Upper lobe of right lung (tissue), 1 donor: ENCODE measurements at places on chromosomes 2 and 18. TPM values are rescaled to one million over a fixed set of nuclear protein-coding genes. Genes with fewer than 3 reads are reported as not detected.
A peak's percentile ranks its signal among the peaks of the same experiment; 100 is the strongest.

Gene ARMC9
- total RNA-seq = 37.1 TPM

DNA sequence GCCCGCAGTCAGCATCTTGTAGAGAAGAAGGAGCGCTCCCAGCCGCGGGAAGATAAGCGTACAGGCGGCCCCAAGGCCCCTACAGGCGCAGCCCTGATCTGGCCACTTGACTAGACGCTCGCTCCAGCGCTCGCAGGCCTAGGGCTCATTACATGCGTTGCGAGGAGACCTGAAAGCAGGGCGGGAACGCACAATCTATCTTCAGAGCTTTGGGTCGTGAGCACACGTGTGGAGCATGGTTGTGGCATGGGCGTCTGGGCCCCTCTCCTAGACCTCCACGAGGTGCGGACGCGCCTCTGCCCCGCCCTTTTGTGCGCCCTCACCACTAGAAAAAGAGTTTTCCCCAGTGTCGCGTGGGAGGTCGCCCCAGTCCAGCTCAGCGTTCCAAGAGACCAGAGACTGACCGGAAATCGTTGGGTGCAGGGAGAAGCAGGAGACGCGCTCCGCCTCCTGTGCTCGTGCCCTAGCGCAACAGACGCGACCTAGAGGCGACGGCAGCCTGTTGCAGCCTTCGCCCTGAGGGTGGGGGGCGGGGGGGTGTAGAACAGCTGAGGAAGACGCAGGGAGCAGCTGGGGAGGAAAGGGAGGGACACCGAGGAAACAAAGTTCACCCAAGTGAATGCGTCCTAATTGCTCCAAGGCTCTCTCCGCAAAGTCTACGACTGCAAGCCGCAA is 12.6 kb downstream of the NR4A2 start:
- H3K36me3 ChIP-seq = no peaks in the 10 kb centered on the region
- peak; percentile 82 for DNase-seq
- peaks cover 23% of the 10 kb centered on the region for H3K4me1 ChIP-seq
- H3K27ac ChIP-seq = peak overlapping the region; percentile 27

DNA sequence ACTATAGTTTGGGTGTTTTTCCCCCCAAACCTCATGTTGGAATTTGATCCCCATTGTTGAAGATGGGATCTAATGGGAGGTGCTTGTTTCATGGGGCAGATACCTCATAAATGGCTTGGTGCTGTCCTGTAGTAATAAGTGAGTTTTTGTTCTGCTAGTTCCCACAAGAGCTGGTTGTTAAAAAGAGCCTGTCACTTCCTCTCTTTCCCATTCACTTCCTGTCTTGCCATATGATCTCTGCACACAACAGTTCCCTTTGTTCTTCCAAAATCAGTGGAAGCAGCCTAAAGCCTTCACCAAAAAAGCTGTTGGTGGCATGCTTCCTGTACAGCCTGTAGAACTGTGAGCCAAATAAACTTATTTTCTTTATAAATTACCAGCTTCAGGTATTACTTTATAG is 768.2 kb upstream of the VRK2 start:
- H3K27me3 ChIP-seq = no peaks in the 10 kb centered on the region
- no peaks in the 10 kb centered on the region for H3K4me1 ChIP-seq
- no peak overlapping the region for H3K27ac ChIP-seq
- H3K36me3 ChIP-seq = no peaks in the 10 kb centered on the region

GRCh38 chr18:46481048-46481846 is 175.8 kb downstream of the LOXHD1 start:
- H3K4me3 ChIP-seq = no peak overlapping the region
- H3K4me1 ChIP-seq = no peaks in the 10 kb centered on the region
- no peaks in the 10 kb centered on the region for H3K27me3 ChIP-seq
- DNase-seq = no peak
- no peaks in the 10 kb centered on the region for H3K36me3 ChIP-seq

DNA sequence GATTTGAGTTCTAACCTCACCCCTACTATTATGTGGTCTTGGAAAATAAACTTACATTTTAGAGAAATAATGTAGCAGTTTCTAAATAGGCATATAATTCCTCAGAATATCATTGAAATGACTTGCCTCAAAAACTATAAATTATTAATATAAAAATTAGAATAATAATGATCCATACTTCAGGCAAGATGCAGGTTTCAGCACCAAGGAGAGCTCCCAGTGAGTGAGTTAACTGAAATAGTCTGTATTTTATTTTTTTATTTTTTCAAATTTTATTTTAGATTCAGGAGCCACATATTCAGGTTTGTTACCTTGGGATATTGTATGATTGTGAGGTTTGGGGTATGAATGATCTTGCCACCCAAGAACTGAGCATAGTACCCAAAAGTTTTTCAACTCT is 472.2 kb upstream of the DCC start:
- H3K4me1 ChIP-seq = no peaks in the 10 kb centered on the region
- no peaks in the 10 kb centered on the region for H3K36me3 ChIP-seq
- H3K4me3 ChIP-seq = no peak overlapping the region
- H3K27me3 ChIP-seq = no peaks in the 10 kb centered on the region

GRCh38 chr2:46858702-46859090 is 56.9 kb downstream of the MCFD2 start:
- H3K27ac ChIP-seq = no peak overlapping the region
- no peaks in the 10 kb centered on the region for H3K36me3 ChIP-seq
- no peak for DNase-seq
- no peak overlapping the region for H3K4me3 ChIP-seq
- peaks cover 21% of the 10 kb centered on the region for H3K4me1 ChIP-seq

DNA sequence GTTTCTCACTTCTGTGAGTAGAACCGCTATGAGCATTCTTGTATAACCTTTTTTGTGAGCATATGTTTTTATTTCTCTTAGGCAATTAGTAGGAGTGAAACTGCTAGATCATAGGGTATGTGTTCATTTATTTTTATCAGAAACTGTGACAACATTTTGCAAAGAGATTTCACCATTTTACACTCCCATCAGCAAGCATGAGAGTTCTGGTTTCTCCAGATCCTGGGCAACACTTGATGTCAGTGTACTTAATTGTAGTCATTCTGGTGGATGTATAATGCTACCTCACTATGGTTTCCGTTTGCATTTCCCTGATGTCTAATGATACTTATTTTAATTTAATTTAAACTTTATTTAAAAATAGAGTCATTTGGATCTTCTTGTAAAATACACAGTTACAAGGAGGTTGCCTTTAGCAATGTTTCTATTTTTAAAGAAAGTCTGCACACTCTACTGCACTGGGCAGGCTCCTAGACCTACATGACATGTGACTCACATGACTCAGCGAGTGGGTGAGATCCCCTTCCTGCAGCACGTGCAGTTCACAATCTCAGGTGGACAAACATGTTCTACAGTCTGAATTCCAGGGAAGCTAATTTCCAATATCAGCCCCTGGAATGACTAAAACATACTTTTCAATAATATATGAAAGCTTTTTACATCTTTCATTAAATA is 127.0 kb upstream of the BCL2L11 start:
- no peaks in the 10 kb centered on the region for H3K36me3 ChIP-seq
- no peak overlapping the region for H3K4me3 ChIP-seq
- no peaks in the 10 kb centered on the region for H3K27me3 ChIP-seq
- no peak for DNase-seq
- peak overlapping the region; percentile 24 for H3K27ac ChIP-seq

- peaks cover 22% of the 10 kb centered on the region for H3K4me1 ChIP-seq
- H3K27ac ChIP-seq = peak overlapping the region; percentile 1
- DNase-seq = no peak
- H3K36me3 ChIP-seq = peaks cover 25% of the 10 kb centered on the region
Observed at GRCh38 chr2:29130295-29130694, 15.1 kb downstream of the CLIP4 start.

DNA sequence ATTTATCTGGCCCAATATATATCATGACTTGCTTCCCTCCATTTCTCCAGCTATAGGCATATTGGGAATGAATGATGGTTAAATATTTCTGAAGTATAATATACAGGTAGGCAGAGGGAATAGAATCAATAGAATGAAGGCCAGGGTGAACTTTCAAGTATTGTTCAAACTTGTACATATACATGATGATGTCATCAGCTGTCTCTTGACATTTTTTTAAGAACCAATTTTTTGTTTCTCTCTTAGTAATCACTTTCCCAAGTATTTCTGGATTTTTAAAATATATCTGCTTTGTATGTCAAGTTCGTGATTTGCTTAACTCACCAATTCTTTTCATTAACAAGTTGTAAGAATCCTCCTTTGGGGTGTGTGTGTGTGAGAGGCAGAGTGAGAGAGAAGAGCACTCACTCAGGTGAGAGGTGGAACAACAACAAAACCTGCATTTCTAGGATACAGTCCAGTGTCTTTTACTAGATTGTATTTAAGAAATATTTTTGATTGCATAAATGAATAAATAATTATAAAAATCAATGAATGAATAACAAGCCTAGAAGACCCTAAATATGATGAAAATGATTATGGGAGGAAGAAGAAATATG is 1239.1 kb downstream of the LRP1B start:
- no peaks in the 10 kb centered on the region for H3K27me3 ChIP-seq
- no peak overlapping the region for H3K4me3 ChIP-seq
- no peaks in the 10 kb centered on the region for H3K36me3 ChIP-seq
- no peak for DNase-seq
- H3K4me1 ChIP-seq = no peaks in the 10 kb centered on the region

DNA sequence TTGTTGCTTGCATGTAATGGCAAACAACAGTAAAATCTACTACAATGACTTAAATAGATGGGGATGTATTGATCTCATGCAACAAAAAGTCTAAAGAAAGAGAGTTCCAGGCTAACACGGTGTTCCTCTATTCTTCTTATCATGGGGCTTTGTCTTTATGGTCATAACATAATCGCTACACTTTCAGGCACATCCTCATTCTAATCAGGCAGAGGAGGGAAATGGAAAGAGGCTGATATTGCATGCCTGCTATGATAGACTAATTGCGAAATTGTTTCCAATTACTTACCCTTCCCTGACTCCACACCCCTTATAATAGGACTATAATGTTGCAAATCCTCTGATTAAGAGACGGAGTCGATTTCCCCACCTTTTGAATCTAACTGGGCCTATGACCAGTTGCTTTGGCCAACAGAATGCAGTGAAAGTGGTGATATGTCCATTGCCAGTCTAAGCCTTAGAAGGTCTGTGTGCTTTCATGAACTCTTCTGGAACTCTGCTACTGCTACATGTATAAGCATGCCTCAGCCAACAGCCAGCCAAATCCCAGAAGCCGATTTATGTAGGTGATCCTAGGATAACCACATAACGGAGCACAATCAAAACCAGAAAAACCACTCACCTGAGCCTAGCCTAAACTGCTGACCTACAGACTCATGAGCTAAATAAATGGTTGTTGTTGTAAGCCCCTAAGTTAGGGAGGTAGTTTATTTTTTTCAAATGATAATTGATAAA is 180.3 kb upstream of the TACR1 start:
- no peak for DNase-seq
- H3K4me1 ChIP-seq = no peaks in the 10 kb centered on the region
- no peak overlapping the region for H3K27ac ChIP-seq
- no peaks in the 10 kb centered on the region for H3K36me3 ChIP-seq
- no peak overlapping the region for H3K4me3 ChIP-seq

DNA sequence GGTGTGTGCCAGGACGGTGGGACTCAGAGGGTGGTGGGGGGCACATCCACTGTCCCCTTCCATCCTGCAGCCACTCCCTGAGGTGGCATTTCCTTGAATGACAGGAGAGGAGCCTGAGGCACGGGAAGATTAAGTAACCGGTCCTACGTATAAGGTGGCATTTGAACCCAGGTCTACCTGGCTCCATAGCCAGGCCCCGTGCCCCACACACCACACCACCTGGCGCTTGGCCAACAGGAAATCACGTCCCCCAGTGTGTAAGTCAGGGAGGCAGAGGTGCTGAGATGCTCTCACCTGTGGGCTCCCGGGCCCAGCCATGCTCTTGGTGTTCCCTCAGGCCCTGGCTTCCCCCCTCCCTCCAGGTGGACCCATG is 53.7 kb downstream of the HPCAL1 start:
- no peak overlapping the region for H3K4me3 ChIP-seq
- H3K27ac ChIP-seq = no peak overlapping the region
- H3K36me3 ChIP-seq = peaks cover 4% of the 10 kb centered on the region
- H3K27me3 ChIP-seq = no peaks in the 10 kb centered on the region

DNA sequence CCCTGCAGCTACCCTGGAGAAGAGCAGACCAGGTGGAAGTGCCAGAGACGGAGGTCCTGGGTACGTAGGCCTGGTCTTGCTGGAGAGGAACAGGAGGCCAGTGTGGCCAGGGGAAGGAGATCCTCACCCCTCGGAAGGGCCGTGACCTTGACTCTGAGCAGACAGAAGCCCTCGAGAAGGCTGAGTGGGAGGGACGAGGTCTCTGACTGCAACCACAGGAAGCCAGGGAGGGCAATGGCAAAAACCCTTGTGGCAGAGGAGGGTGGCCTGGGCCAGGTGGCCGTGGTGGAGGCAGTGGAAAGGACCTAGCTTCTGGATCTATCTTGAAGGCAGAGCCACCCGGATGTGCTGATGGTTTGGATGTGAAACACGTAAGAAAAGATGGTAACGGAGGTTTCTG is 28.1 kb downstream of the THAP4 start:
- H3K36me3 ChIP-seq = peaks cover 16% of the 10 kb centered on the region
- H3K4me3 ChIP-seq = no peak overlapping the region
- DNase-seq = no peak
- no peaks in the 10 kb centered on the region for H3K27me3 ChIP-seq
- H3K4me1 ChIP-seq = peaks cover 15% of the 10 kb centered on the region
- no peak overlapping the region for H3K27ac ChIP-seq

Gene BBS5
- total RNA-seq = 6.0 TPM

Gene ZDBF2
- total RNA-seq = 11.3 TPM

GRCh38 chr2:98615481-98615880 is 7.1 kb downstream of the UNC50 start:
- H3K27me3 ChIP-seq = no peaks in the 10 kb centered on the region
- no peak overlapping the region for H3K4me3 ChIP-seq
- peaks cover 9% of the 10 kb centered on the region for H3K4me1 ChIP-seq
- no peak for DNase-seq
- H3K27ac ChIP-seq = no peak overlapping the region

Gene CCDC74A
- total RNA-seq = 1.2 TPM

DNA sequence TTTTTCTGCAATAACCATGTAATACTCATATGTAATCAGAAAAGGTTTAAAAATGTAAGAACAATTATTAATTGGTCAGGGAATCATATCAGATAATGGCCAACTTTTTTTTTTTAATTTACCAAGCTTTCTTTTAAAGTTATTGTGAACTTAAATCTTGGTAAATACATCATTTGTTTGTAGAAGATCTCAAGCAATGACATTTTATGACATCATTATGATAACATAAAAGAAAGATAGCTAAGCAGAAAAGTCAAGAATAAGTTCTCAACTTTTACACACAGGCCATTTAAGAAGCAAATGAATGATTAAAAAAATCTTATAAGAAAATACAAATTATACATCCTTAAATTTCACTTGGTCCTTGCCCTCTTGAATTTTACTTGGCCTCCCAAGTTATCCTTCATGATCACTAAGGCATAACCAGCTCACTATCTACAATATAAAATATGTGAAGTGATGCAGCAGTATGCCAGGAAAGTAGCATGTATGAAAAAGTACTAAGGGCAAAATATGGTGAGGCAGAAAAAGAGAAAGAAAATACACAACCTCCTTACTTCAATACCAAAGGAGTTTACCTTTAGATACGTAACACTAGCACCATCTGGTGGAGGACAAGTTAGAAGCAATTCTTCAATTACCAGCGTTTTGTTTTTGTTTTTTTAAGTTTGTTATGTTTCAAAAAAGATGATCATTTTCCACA is 116.6 kb downstream of the SRBD1 start:
- no peak for DNase-seq
- no peaks in the 10 kb centered on the region for H3K4me1 ChIP-seq
- no peaks in the 10 kb centered on the region for H3K36me3 ChIP-seq
- H3K27ac ChIP-seq = no peak overlapping the region
- no peaks in the 10 kb centered on the region for H3K27me3 ChIP-seq
